Right lung (tissue), 10 donors: ENCODE measurements at places on chromosomes 5 and 9. TPM values are rescaled to one million over a fixed set of nuclear protein-coding genes. Genes with fewer than 3 reads are reported as not detected.

GRCh38 chr9:38746303-38746702 lies 26.4 kb upstream of the FAM240B start:
- no peak for DNase-seq

- no peak for DNase-seq
These were observed 523.8 kb downstream of the RASEF start for GRCh38 chr9:82539146-82539545.

The CDH9 gene
- polyA plus RNA-seq = 0.23 TPM

DNA sequence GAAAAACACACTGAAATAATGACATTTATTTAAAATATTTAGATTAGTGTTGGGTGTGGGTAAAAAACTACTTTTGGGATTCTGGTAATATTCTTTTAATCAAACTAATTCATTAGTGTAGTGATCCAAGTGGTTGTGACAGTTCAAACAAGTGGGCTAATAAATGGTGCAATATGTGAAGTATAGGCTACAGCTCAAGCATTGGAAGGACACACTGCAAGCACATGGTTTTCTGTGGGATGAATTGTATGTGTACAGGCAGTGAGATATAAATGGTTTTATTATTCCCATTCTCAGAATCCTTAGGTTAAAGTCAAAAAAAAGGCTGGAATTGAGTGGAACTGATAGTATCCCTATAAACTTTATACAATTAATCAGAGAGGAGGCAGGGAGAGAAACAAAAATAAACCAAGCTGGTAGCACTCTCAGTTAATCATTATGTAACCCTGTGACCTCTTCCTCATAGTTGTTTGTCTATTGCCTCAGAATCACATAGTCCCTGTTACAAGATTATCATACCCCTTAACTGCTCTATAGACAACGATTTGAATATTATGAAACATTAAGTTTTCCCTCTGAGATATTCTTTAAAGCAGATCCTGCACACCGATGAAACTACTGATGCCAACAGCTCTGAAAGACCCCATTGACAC lies 1755.4 kb upstream of the ACO1 start:
- DNase-seq = no peak

DNA sequence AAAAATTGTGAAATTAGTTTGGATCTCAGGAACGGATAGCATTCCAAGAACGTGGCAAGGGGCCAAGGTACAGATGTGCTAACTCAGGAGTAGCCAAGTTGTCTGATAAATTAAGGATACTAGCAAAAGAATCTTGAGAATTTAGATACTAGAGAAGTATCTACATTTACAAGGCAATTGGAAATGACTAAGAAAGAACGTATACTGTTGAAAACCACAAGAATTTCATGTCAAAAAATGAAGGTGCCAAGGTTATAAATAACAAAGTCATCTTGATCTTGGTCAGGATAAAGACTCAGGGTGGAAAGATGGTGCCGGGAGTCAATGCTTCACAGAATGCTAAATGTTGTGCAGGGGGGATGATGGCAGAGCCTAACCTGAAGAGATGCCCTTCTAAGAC lies 19.2 kb downstream of the CAPSL start:
- no peak for DNase-seq

DNA sequence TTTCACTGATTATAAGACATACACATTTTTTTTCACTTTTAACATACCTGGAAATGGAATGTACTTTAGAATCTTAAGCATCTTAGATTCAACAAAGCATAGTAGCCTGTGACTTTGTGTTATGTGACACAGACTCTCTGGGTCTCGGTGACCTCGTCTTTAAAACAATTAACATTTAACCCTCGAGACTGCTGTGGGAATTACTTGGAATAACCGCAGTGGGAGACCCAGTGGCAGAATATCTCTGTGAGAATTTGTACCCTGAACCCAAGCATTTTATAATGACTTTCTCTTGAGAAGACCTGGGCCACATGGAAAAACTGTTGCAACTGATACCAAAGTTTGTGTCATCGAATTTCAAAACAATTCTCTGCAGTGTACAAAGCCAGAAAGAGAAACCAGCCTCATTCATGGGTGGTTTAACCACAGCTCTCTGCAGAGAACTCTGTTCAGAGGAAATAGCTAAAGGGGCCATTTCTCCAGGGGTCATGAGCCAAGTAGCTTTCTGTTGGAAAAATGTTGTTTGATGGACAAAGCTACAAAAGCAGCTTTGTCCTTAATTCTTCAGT lies 10.0 kb upstream of the RETREG1 start:
- DNase-seq = no peak

DNA sequence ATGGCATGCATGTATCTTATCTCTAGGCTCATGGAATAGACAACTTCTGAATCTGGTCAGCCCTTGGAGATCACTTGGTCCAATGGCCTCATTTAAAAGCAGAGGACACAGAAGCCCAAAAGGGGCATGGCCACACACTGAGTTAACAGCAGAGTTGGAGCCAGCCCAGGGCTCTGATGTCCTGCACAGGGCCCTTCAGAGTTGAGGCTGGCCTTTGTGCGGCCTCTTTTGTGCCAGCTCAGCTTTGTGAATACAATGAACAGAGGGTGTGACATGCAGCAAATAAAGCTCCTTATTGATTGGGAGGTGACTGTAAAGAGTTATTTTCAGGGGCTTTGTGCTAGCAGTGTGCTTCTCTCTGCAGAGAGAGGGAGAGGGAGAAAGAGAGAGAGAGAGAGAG lies 150.1 kb upstream of the STK32A start:
- DNase-seq = no peak

GRCh38 chr5:60959156-60959555 lies 14.2 kb downstream of the NDUFAF2 start:
- DNase-seq = no peak
